ENCODE measurements at places on chromosomes 13 and 19.

DNA sequence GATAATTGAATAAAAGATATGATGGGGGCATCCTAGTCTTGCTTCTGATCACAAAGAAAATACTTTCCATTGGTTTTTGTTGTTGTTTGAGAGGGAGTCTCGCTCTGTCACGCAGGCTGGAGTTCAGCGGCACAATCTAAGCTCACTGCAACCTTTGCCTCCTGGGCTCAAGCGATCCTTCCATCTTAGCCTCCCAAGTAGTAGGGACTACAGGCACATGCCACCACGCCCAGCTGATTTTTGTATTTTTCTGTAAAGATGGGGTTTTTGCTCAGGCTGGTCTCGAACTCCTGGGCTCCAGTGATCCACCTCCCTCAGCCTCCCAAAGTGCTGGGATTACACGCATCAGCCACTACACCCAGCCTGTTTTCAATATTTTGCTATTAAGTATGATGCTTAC lies 17.1 kb upstream of the PSMC4 start:
- DNase-seq = no peak

DNA sequence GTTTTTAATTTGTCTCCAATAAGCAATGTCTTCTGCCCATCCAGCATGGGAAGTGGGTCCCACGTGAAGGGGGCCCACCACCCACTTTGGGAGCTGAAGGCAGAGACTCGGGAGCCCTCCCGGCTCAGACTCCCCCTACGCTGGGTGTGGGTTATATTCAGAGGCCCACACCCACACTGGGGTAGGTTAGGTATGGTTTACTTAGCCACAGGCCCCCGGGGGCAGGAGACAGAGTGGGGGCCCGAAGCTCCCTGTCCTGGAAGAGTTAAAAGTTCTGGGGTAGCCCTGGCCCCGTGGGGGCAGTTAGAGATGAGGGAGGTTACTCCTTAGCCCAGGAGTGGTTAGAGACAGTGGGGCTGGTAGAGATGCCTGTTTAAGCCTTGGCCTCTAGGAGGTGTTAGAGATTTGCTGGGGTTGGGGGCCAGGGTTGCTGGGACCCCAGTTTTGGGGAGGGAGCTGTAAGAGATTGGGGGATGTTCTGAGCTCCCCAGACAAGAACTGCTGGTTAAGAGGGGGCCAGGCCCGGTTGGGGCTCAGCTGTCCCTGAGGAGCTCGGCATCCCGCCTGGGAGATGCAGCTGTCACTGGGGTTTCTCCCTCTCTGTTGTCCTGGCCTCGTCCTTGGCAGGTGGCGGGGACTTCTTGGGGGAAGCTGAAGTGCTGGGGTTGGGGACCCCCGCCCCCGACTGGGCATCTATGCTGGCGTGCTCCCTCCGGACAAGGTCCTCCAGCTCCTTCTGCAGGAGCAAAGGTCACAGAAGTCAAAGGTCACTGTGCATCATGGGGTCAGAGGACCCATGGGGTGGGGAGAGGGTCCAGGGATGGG lies 712 bp upstream of the RINL start:
- no peak for DNase-seq

GRCh38 chr13:99442273-99442895 lies 58.9 kb upstream of the TM9SF2 start:
- DNase-seq = no peak

GRCh38 chr13:65855242-65855805 lies 1374.8 kb downstream of the PCDH9 start:
- no peak for DNase-seq

DNA sequence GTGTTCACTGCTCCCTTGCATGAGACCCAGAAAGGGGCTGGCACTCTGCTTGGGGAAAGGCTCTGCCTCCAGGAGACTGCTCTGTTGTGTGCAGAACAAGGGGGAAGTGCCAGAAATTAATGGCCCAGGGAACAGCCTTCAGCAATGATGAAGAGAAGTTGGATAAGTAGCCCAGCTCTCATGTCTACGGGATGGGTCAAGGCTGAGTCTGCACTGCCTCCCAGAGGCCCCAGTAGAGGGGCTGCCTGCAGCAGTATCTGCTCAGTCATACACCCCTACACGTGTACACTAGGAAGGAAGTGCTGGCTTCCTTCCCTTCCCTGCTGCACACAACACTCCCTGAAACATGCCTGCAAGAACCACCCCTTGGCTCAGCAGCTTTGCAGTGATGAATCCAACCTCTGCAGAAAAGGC lies 54.6 kb upstream of the URI1 start:
- DNase-seq = no peak

GRCh38 chr13:113902986-113903775 lies 39.3 kb upstream of the GAS6 start:
- peak; percentile 73 for DNase-seq

- DNase-seq = no peak
Measured at GRCh38 chr19:27901078-27901477, 1311.9 kb downstream of the UQCRFS1 start.

DNA sequence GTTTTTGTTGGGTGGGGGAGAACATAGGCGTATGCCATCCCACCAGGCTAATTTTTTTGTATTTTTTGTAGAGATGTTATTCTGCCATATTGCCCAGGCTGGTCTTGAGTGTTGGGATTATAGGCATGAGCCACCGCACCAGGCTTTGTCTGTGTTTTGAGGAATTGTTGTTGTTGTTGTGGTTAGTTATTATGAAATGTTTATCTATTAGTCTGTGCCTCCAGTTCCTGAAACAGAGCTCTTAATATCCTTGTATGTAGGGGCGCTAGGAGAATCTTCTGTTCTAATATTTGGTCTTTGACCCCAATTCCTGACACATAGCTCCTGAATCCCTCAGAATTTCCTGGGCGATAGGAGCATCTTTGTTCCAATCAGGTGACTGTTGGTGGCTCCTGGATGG lies 5.6 kb upstream of the LATS2 start:
- DNase-seq = no peak

DNA sequence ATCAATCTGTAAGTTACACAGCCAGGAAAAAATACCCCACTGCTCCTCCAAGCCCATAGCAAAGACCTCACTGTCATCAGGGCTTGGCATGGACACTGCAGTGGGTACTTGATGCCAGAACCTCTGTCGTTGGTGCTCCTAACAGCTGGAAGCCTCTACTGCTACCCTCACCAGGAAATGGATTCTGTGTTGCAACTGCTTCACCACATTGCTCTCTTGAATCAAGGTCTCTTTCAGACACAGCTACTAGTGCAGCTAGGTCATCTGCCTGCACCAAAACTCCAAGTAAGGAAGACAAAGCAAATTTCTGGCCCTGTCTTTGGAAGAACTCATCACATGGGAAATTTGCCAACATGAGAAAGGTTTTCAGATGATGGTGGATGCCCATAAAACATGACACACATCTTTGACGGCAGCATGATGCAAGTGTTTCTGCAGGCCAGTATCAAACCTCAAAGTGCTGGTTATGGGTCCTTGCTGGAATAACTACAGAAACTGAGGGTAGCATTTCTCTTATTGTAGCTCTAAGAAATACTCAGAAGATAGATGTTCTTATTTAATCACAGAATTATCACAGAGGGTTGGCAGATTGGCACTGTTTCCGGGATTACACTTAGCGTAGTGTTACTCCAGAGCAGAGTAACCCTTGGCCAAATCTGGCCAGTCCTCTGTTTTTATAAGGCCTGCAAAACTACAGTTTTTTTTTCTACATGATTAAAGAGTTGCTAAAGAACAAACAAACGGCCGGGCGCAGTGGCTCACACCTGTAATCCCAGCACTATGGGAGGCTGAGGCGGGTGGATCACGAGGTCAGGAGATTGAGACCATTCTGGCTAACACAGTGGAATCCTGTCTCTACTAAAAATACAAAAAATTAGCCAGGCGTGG lies 12.9 kb upstream of the PCCA start:
- no peak for DNase-seq

- DNase-seq = peak; percentile 26
Measured at GRCh38 chr13:105153611-105154010, 1381.9 kb downstream of the EFNB2 start.

DNA sequence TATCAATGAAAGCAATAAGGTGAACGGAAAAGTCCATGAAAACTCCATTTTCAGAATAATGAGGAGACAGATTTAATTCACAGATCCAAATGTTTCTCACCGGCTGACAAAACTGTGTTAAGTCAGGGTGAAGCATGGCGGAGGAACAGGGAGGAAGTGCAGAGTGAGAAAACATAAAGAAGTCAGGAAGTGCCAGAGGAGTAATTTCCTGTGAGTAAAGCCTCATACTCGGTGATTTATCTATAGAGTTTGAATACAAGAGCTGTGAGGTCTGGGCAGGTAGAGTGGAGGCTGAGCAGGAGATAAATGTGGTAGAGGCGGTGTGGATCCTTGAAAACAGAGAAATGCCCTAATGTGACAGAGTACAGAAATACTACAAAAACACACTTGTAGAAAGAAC lies 11.4 kb downstream of the CARD8 start:
- DNase-seq = no peak

GRCh38 chr19:42764836-42765235 lies 642 bp downstream of the PSG8 start:
- DNase-seq = no peak

DNA sequence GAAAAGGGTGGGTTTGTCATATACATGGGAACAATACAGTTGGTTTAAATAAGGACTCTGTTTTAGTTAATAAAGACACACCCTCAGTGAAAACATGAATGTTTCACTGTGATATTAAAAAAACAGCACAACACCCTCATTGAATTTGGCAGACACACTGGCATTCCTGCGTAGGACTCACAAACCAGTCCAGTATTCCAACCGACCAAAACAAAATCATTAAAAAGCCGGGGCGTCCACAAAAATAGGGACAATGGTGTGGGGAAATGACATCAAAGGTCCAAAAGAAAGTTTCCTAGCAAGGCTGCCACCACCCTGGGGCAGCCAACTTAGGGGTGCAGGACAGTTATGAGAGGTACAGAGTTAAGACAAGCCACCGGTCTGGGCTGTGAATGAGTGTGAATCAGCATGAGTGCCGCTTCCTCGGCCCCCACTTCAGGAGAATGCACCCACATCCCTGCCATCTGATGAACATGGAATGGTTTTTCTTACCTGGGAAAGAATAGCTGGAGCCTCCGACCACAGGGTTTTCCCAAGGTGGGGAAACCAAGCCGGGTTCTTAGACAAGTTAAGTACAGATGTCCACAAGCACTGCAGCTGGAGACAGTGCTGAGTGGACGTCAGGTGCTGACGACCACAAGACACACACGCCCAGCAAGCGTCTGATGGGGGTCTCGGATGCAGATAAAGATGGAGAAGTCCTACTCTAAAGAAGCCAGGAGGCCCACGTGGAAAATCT lies 73.3 kb downstream of the KLF2 start:
- no peak for DNase-seq

GRCh38 chr13:40302351-40302750 lies 364.1 kb downstream of the FOXO1 start:
- DNase-seq = no peak

- no peak for DNase-seq
Measured at GRCh38 chr13:22050951-22051563, 380.2 kb downstream of the FGF9 start.

DNA sequence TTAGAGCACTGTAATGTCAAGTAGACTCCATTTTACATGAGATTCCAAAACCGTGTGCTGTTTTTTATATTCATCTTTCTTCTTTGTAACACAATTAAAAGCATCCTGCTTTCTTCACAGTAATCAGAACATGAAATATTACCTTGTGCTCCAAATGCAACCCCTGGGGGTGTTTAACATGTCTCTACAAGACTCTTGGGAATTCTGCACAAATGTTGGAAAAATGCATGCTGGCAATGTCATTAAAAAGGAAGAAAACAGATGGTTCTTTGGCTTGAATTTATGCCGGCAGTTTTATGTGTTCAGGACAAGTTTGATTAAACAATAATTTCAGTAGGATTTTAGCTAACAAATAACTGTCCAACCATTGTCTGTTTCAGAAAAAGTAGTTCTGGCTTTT lies 159.1 kb downstream of the LIG4 start:
- DNase-seq = no peak

DNA sequence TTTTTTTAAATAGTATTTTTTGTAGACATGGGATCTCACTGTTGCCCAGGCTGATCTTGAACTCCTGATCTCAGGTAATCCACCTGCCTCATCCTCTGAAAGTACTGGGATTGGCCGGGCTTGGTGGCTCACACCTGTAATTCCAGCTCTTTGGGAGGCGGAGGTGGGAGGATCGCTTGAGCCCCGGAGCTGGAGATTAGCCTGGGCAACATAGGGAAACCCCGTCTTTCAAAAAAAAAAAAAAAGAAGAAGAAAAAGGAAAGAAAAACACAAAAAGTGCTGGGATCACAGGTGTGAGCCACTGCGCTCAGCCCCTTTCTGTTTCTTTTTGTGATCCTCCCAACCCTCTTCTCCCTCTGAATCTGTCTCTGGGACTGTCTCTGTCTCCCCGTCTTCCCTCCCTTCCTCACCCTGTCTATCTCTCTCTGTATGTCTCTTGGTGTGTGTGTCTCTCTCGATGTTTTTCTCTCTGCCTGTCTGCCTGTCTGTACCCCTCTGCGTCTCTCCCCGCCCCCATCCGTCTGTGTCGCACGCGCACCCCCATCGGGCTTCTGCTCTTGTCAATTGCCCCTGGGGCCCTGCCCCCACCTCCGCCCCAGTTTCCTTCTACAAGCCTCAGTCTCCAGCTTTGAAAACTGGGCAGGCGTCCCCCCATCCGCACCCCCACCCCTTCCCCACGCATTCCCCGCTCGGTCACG lies 540 bp upstream of the ZFP36 start:
- no peak for DNase-seq

- DNase-seq = peak; percentile 97
Measured at GRCh38 chr19:33472691-33473652, 48.6 kb downstream of the PEPD start.

DNA sequence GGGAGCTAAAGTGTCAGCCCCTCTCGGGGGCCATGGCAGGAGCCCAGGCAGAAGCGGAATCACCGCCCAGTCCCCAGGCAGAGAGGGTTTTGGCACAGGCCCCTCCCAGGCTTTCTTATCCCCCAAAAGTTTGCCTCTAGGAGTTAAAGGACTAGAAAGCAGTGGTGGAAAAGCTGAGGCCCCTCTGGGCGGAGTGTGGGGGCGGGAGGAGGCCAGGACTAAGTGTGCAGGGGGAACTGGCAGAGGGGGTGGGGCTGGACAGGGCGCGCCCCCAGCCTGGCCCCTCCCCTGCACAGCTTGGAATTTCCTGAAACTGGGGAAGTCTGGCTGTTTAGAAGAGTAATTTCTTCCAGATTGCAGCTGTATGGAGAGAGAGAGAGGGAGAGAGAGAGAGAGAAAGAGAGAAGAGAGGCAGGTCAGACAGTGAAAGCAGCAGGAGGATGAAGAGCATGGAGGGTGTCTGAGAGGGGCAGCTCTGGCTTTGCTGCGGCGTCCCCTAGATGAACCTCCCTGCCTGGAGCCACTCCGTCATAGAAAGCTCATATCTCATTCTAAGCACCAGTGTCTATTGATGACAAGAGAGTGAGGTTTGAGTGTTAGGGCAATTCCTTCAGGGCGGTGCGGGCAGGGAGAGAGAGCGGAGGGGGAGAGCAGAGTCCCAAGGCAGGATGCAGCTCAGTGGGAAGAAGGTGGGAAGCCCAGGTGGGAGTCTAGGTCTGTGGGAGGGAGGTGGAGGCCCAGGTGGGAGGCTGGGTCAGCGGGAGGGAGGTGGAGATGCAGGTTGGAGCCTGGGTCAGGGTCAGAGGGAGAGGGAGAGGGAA lies at the start of gene CDC42EP5:
Gene CDC42EP5 (minus strand): TSS at position 226 of the 821 bp plus-strand sequence. CDS start 7,749 bp downstream, outside the sequence.
- peak; percentile 57 for DNase-seq

GRCh38 chr13:39777021-39777420 lies 121.6 kb downstream of the COG6 start:
- no peak for DNase-seq

GRCh38 chr13:46126552-46127357 lies 21.9 kb upstream of the CPB2 start:
- DNase-seq = peak; percentile 23

GRCh38 chr19:7000816-7001215 lies 20.4 kb downstream of the MBD3L2B start:
- DNase-seq = no peak
